T-helper 2 cell treated with Interferon-gamma antibody and Interleukin-4, amounts not matched to agents 100 ng/mL and 5 ng/mL, for 36 hours (primary cell): ENCODE measurements at places on chromosomes 12 and 14. TPM values are rescaled to one million over a fixed set of nuclear protein-coding genes. Genes with fewer than 3 reads are reported as not detected.

The SPRYD3 gene
- total RNA-seq, result 29.8 and 30.0 TPM in 2 replicates

The C2CD5 gene
- 49.2 and 54.2 TPM in 2 replicates for total RNA-seq

The KRT3 gene
- total RNA-seq, result not detected in 2 replicates

The TAS2R43 gene
- total RNA-seq, result 0.55 and 1.2 TPM in 2 replicates

The RAN gene
- total RNA-seq, result 1,179 and 1,208 TPM in 2 replicates

The IL26 gene
- 0.39 and 0.41 TPM in 2 replicates for total RNA-seq

The GSKIP gene
- 18.7 and 19.1 TPM in 2 replicates for total RNA-seq

The MTRFR gene
- total RNA-seq, result 25.8 and 27.4 TPM in 2 replicates

The FOS gene
- total RNA-seq, result 3.6 and 4.3 TPM in 2 replicates

The IPO4 gene
- total RNA-seq, result 50.2 and 55.0 TPM in 2 replicates

The PPP1R12A gene
- 104 TPM in 2 replicates for total RNA-seq

The LALBA gene
- total RNA-seq, result not detected in 2 replicates

The RAD9B gene
- total RNA-seq, result 0.36 and 0.75 TPM in 2 replicates
